ENCODE measurements at places on chromosomes 16 and 17.

DNA sequence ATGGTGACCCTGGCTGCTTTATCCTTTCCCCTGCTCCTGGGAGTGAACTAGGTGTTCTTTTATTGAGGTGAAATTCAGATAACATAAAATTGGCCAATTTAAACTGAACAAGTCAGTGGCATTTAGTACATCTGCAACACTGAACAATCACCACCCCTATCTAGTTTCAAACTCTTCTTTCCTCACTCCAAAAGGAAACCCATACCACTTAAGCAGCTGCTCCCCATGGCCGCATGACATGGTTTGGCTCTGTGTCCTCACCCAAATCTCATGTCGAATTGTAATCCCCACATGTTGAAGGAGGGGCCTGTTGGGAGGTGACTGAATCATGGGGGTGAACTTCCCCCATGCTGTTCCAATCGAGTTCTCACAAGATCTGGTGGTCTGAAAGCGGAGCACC is 154.1 kb downstream of the STX8 start:
- no peak for DNase-seq

GRCh38 chr17:8687737-8688466 is 56.7 kb downstream of the CCDC42 start:
- no peak for DNase-seq

- no peak for DNase-seq
Observed at GRCh38 chr17:18951941-18952842, at the start of gene SLC5A10. Gene SLC5A10, plus strand, starts transcription at chr17:18952165. Its CDS starts 41 bp downstream, at chr17:18952206.

- DNase-seq: no peak
Observed at GRCh38 chr16:67198238-67198734, 645 bp upstream of the ELMO3 start.

GRCh38 chr17:6507535-6507934 is 48.8 kb downstream of the PITPNM3 start:
- DNase-seq: no peak

DNA sequence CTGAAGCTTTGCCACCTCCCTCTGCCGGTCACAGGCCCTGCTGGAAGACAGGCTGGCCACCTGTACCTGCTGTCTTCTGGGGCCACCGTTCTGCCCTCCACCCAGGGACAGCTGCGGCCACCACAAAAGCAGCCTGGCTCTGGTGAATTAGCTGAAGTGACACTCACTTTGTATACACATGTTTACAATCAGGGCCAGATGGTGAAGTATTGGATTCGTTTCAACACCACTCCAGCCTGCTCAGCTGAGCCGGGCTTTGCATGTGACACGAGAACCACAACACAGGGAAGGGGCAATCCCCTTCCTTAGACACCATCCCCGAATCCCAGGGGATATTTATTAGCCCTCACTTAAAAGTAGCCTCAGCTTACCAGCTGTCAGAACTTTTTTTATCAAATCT is 191.5 kb upstream of the RPL38 start:
- no peak for DNase-seq

DNA sequence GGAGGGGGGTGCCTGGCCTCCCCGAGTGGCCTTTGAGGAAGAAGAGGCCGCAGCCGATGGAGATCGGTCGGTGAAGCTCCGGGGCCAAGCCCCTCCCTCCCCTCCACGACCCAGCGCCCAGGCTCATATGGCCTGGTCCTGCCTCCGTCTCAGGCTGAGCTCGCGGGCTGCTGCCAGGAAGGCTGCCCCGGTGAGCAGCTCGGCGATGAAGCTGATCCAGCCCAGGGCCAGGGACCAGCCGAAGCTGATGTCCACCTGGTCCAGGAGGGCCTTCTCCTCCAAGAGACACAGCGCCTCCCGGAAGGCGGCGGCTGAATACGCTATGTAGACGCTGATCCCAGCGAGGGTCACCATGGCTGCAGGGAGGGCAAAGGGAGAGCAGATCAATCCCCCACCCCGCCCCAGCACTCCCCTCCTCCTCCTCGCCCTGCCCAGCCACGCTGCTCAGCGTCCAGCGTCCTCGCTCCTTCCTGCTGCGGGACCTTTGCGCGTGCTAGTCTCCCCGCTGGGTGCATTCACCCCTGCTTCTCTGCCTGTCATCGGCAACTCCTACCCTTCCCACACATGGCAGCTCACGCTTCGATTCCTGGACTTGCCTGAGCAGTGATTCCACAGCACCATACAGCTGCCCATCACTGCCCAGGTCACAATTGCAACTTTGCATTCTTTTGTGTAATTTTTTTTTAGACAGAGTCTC is 20.5 kb downstream of the TMEM114 start:
- DNase-seq: no peak

GRCh38 chr17:75876190-75876937 is 2.0 kb downstream of the TRIM47 start:
- DNase-seq: no peak

DNA sequence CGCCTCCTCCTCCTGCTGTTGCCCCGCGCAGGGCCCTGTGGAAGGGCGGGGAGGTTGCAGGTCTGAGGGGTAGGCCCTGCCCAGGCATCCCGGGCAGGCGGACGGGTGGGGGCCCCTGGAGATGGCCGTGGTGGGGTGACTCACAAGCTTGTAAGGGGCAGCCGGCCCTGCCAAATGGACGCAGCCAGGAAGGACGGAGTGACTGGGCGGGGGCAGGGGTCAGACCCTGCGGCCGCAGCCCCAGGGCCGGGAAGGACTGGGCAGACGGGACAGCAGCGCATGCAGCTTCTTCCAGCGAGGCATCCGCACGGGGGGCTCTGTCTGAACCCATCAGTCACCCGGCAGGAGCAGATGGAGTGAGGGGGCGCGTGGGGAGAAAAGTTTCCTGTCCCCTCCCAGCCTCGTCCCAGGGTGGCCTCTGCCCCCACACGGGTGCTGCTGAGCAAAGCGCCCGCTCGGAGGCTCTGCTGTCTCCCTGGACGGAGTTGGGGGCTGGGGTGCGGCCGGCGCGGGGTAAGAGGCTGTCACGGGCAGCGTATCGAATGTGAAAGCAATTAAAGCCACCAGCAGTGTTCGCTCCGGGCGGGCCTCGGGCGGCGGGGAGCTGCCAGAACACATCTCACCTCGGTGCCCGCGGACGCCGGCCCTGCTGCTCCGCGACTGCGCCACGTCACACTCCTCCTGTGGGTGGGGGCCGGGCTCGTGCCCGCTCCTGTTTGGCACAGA is 5.4 kb upstream of the PRR35 start:
- DNase-seq: no peak

GRCh38 chr17:17073581-17074403 is 31.5 kb downstream of the MPRIP start:
- no peak for DNase-seq

DNA sequence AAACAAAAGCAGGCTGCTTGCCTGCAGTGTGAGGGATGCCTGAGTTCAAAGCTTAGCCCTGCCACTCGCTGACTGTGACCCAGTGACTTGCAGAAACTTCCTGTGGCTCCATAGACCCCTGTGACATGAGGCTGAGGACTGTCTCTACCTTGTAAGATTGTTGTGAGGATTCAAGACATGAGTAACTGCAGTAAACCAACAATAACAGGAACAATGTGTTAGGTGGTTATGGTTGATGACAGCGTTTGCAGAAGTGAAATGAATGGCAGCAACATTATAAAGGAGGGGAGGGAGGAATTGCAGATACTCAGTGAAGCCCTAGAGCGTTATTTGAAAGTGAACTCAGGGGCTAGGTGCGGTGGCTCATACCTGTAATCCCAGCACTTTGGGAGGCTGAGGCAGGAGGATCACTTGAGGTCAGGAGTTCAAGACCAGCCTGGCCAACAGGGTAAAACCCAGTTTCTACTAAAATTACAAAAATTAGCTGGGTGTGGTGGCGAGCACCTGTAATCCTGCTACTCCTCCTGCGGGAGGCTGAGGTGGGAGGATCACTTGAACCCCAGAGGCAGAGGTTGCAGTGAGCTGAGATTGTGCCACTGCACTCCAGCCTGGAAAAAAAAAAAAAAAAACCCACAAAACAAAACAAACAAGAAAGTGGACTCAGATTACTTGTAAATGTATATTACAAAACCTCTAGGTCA is 33.5 kb upstream of the EMP2 start:
- DNase-seq: no peak

- no peak for DNase-seq
Observed at GRCh38 chr17:61457226-61457983, 5.2 kb downstream of the TBX4 start.

DNA sequence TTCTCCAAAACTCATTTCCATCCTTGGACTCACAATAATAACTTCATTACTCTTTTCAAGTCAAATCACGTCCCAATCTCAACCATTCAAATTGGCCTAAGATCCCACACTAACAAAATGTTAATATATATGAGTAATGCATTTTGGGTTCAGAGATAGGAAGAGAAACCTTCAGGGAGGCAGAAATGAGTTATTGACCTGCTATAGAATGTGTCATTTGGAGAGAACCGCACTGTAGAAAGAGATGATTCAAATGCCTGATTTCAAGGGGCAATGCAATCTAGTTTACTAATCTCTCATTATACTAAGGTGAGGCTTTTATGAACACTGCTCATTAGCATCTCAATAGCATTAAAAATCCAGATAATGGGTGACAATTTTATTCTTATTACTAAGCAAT is 1595.0 kb upstream of the GOT2 start:
- DNase-seq: no peak

GRCh38 chr17:37818689-37819088 is 73.8 kb upstream of the HNF1B start:
- no peak for DNase-seq

GRCh38 chr17:68719431-68719830 is 118.3 kb upstream of the FAM20A start:
- no peak for DNase-seq

DNA sequence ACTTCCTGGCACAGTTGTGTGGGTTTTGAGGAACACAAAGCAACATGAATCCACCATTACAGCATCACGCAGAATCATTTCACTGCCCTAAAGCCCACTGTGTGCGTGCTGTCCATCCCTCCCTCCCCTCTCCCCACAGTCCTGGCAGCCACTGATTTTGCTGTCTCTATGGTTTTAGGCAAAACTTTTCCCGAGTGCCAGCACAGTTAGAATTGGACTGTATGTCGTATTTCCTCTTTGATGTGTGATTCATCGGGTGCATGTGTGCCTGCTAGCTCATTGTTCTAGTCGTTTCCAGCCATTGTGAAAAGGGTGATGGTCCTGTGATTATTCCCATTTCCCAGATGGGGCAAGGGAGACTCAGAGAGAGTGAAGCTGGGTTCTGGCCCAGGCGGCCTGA is 12.7 kb downstream of the KLHL36 start:
- no peak for DNase-seq
